B cell (primary cell): ENCODE measurements at places on chromosomes 7 and 10. TPM values are rescaled to one million over a fixed set of nuclear protein-coding genes. Genes with fewer than 3 reads are reported as not detected.

PDK4 gene
- 6.8 and 7.1 TPM in 2 replicates for total RNA-seq

HABP2 gene
- total RNA-seq, result 0.10 TPM in 1 of 2 replicates, not detected in the other

- no peak for DNase-seq
Measured at GRCh38 chr7:78350391-78350790, 551.8 kb downstream of the PHTF2 start.

- no peak for DNase-seq
Measured at GRCh38 chr10:104259999-104260774, 5.5 kb downstream of the GSTO1 start.

DNA sequence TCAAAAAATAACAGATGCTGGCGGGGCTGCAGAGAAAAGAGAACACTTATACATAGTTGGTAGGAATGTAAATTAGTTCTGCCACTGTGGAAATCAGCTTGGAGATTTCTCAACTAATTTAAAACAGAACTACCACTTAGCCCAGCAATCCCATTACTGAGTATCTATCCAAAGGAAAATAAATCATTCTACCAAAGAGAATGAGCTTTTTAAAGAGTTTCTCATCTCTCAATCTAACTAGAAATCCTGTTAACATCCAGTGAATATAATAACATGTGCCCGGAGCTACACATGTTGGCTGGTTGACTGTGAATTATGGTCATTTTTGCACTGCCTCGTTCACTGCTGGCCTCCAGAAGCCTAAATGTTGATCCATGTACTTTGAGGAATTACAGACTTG is 39.3 kb downstream of the BET1 start:
- DNase-seq, result no peak

- DNase-seq, result no peak
Measured at GRCh38 chr7:117480978-117481377, 1.2 kb downstream of the CFTR start.

- peak; percentile 30 for DNase-seq
Measured at GRCh38 chr7:33487998-33488682, 358.8 kb downstream of the BBS9 start.

DNA sequence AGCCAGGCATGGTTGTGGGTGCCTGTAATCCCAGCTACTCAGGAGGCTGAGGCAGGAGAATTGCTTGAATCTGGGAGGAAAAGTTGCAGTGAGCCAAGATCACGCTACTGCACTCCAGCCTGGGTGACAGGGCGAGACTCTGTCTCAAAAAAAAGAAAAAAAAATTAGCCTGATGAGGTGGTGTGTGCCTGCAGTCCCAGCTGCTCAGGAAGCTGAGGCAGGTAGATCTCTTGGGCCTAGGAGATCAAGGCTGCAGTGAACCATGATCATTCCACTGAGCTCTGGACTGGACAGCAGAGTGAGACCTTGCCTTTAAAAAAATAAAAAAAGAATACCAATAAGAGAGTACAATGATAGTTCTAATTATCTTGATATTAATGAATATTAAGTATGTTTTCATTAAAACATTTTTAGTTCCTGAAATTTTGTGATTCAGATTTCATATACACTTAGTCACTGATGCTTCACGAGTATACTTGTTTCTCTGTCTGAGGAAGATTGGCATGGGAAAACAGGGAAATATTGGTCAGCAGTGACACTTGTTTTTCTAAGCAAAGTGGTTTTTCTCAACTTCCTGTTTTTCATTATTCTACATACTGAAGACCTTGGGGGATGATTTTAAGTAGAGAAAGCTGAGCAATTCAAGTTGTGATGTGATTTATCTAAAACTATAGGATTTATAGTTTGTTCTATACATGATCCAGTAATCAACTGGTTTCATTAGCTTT is 76.8 kb downstream of the ADK start:
- DNase-seq, result peak; percentile 52
